ENCODE measurements at places on chromosomes 2 and 18.

- peak; percentile 33 for DNase-seq
These were observed 87.8 kb downstream of the HDAC4 start for GRCh38 chr2:239312741-239313667.

DNA sequence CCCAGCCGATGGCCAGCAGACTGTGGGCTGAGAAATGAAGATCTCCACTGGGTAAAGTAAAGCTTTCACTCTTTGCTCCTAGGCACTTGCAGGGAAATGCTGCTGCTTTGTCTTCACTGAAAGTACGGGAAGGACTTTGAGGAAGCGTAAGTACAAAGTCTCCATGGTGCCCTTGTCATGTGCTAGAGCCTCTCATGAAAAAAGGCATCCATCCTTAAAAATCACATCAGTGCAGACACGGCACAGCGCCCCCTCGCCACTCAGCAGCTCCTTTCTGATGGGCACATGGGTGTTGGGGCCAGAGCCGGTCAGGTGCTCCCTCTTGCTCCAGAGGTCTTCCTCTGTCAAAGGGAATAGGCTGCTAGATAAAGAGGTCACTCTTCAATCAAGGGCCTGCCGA lies 109.0 kb upstream of the STPG4 start:
- DNase-seq = no peak

GRCh38 chr2:18611184-18611583 lies 21.8 kb upstream of the NT5C1B start:
- no peak for DNase-seq

GRCh38 chr2:99672766-99673350 lies 183.0 kb upstream of the REV1 start:
- DNase-seq = no peak

- DNase-seq = peak; percentile 37
These were observed 37.2 kb downstream of the PRKCE start for GRCh38 chr2:45688479-45689298.

- no peak for DNase-seq
These were observed 24.0 kb upstream of the EDAR start for GRCh38 chr2:109013051-109013450.

DNA sequence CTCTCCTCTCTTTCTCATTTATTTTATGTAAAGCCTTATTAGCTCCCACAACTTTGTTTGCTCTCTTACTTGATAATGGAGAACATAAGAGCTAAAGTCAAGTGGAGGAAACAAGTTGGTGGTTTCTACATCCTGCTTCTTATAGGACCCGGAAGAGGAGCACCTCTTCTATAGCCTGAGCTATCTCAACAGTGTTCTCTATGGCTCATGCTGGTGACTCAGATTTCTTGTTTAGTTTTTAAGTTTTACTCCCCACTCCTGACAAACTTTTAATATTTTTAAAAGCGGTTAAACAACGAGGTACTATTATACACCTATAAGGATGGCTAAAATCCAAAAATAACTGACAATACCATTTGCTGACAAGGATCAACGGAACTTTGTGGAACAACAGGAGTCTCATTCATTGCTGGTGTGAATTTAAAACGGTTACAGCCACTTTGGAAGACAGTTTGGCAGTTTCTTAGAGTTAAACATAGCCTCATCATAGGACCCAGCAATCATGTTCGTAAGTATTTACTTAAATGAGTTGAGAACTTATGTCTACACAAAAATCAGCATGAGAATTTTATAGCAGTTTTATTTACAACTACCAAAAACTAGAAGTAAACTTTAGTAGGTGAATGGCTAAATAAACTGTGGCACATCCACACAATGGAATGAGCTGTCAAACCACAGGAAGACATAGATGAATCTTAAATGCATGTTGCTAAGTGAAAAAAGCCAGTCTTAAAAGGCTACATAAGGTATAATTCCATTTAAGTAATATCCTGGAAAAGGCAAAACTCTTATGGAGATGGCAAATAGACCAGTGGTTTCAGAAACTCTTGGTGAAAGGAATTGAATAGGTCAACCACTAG lies 12.7 kb upstream of the CDC42EP3 start:
- no peak for DNase-seq

- DNase-seq = no peak
These were observed 11.1 kb upstream of the NT5DC4 start for GRCh38 chr2:112709703-112710102.

DNA sequence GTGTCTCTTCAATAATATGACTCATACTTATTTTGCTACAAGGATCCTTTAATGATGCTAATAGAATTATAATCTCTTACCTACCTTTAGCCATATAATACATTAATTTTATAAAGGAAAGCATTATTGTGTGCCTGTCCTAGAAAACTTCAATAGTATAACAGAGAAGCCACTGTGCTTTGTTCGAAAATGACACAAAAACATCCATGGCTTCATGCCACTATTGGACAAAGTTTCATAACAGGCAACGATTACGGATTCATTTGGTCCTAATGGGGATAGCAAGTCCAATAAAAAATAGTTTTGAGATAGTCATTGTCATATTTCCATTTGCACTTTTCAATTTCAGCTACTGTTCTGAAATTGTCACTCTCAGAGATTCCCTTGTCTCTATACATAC lies 52.5 kb upstream of the CCDC150 start:
- no peak for DNase-seq

- DNase-seq = peak; percentile 89
These were observed 18.3 kb upstream of the SLC35F6 start for GRCh38 chr2:26745609-26746327.

DNA sequence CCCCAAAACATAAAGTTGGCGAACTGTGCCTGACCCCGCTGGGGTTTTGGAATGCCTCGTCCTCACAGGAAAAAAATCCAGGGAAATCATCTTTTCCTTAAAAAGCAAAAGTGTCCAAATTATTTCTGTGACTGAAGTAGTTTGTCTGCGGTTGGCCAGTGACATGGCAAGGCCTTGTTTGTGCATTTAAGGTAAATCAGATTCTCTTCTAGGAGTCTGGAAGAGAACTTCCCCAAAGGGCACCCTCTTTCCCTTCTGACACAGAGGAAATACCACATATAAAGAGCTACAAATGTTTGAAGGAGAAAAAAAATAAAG lies 737 bp upstream of the CYB5A start:
- no peak for DNase-seq

- no peak for DNase-seq
These were observed 113.0 kb upstream of the NEDD4L start for GRCh38 chr18:57931038-57931437.

DNA sequence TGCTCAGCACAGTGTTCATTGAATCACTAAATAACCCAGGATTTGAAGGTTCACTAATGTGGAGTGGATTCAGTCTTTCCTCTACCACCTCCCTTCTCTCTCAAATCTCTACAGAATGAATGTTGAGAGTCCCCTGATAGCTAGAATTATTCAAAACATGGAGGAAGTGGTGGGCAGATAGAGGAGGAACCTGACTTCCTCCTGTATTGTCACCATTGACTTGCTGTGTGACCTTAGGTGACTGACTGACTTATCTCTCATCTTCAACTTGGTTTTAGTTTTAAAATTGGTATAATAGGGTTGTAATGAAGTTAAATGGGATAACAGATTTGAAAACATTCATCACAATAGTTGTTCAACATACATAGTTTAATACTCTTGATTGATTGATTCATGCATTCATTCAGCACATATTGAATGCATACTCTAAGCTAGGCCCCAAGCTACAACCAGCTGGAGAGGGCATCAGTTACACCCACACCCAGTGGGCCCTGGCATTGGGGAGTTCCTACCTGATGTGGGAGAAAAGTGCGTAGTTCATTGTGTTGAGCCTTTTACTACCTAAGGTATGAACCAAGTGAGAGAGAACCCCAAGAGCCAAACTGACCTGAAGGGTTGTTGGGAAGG lies 96.0 kb downstream of the WDR7 start:
- no peak for DNase-seq

- no peak for DNase-seq
These were observed 8.4 kb upstream of the MSH6 start for GRCh38 chr2:47774567-47774966.

- peak; percentile 32 for DNase-seq
These were observed 6.4 kb downstream of the SALL3 start for GRCh38 chr18:78986018-78986481.

DNA sequence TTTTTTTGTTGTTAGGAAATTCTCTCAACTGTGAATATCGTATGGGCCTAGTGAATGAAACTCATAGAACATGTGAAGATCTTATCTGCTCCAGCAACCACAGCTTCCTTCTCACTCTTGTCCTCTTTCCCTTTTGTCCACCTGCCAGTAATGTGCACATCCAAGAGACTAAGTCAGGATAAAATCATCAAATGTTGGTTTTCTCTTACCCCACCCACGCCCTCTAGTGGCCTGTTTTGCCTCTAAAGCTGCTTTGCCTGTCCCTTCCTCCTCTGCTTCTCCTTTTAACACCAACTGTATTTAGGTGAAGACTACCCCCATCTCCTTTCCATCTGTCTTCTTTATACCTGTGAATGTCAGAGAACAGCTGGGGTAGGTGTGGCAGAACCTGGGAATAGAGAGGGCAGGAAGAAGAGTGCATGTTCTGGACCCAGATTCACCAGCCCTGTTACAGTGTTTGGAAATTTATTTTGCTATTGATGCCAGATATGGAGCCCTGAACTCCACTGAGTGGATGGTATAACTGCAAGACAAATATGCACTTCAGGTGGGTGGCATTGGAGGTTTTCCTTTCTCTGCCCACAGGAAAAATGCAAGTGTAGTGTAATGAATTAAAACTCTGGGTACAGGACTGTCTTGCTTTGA lies 8.4 kb upstream of the MGAT5 start:
- DNase-seq = peak; percentile 72
